Activated CD4-positive, alpha-beta T cell treated with anti-CD3 and anti-CD28 coated beads, Interleukin-2, amount 50 U/mL, for 16 hours (primary cell): ENCODE measurements at places on chromosomes 3 and 15.

GRCh38 chr15:90869601-90870353 is 1.4 kb downstream of the FURIN start:
- peak; percentile 78 for DNase-seq

DNA sequence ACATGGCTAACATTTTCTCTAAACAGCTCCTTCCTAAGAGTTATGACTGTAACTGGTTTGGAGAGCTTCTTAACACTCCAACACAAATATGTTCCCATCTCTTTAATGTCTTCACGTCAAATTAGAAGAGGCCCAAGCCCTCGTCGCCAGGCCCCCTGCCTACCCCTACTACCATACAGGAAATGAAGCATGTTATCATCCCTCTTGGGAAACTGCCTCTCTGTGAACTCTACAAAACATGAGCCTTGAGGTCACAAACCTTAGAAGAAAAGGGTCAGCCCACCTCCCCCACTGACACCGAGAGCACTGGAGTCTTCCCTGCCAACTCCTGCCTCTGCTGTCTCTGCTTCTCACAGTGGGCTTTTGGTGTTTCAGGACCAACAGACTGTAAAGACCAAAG is 243.1 kb upstream of the STT3B start:
- DNase-seq: no peak

GRCh38 chr3:171831936-171832335 is 11.2 kb upstream of the TMEM212 start:
- DNase-seq: no peak

- DNase-seq: peak; percentile 58
Measured at GRCh38 chr15:67150023-67150860, 84.8 kb downstream of the SMAD3 start.

DNA sequence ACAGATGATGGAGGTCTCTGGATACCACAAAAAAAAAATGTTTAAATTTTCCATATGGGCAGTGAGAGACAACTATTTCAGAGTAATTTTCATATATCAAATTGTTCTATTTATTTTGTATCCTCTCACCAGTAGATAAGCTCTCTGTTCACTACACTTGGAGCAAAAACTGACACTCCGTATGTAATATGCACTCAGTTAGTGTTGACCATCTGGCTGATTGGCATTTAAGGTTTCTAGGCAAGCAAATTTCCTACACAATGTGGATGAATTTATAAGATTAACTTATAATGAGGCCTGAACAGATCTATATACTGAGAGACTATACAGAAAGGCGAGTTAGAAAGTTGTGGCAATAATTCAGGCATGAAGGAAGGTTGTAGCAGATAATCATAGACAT is 836.5 kb upstream of the SEMA6D start:
- DNase-seq: no peak

- DNase-seq: no peak
Measured at GRCh38 chr3:122892118-122892960, 97.5 kb downstream of the SLC49A4 start.

DNA sequence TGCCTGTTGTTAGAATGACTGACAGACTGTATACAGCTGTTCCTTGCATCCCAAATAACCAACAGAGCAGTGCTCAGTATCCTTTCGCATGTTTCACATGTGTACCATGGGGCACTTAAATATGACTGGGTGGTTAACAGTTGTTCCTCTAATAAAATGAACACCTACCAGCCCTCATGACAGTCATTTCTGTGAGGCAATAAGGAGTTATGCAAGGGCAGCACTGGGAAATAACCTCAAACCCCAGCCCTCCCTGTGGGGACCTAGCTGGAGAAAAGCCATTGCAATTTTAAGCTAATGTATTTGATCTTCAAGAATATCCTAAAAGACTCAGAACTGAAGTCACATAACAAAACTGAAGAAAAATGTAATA is 7.3 kb downstream of the RFT1 start:
- no peak for DNase-seq

- DNase-seq: peak; percentile 46
Measured at GRCh38 chr3:28328188-28329151, 20.1 kb upstream of the ZCWPW2 start.

- DNase-seq: no peak
Measured at GRCh38 chr3:171374260-171374659, 85.9 kb downstream of the TNIK start.

- DNase-seq: no peak
Measured at GRCh38 chr15:78565951-78566774, 843 bp downstream of the CHRNA5 start.

DNA sequence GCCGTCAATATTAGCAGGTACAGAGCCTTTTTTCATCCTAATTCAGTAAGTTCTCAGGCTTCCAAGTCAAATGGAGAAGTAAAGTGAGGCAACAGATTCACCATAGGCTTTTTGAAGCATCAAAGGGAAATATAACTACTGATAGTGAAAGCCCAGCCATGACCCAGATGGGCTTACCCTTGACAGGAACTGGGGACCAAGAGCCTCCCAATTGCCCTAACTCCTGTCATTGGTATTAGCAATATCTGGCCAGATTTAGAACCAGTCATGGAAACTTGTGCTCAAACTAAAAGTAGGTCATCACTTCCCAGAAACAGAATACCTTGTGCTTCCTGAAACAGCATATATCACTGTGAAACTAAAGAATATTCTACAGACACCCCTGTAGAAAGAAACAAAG is 33.0 kb downstream of the NME9 start:
- DNase-seq: peak; percentile 77

GRCh38 chr15:62769604-62770003 is 272.9 kb upstream of the TPM1 start:
- no peak for DNase-seq

DNA sequence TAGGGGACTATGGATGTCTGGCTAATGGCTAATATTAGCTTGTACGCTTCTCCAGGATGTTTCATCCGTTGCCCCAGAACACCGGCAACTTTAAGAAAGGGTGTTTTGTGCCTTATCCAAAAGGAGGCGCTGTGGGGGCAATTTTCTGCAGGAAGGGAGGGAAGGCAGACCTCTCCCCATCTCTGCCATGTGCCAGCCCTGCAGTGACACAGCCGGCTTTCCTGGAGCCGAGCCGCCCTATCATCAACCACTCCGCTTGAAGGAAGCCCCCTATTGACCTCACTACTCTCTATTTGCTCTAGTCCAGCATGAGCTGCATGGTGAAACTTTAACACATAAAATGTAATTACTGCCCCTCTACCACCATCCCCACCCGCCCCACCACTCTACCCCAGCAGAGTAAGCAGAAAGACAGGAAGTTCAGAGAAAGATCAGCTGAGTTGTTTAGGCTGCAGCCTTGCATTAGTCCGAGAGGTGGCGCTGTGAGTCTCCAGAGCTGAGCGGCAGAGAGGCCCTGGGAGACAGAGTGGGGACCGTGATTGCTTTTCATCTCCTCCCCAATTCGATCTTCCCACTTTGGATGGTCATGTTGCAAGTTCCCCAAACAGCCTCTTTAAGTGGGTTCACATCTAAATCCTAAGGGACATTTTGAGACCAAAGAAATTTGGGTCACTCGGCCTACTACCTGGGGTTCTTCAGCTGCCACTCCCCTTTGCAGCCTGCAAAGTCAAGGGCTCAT is 24.5 kb upstream of the RAD18 start:
- peak; percentile 69 for DNase-seq

DNA sequence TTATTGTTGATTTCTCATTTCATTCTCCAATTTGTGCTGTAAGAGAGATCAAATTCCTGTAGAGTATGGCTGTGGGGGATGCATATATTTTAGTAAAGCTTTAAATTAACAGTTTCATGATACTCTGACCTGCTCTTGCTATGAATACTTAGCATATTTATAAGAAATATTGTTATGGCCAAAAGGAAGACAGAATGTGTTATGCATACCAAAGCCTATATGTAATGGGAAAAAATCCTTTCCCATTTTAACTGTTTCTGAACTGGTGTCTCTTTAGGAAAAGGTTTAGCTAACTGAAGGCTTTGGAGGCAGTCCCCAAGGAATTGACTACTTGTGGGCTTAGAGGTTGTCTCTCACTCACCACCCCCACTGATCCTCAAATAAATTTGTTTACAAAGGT is 59.2 kb downstream of the CADPS start:
- DNase-seq: no peak
